ENCODE measurements at places on chromosomes 5 and 9.

- DNase-seq: no peak
These were observed 69.8 kb downstream of the COL15A1 start for GRCh38 chr9:99013550-99013949.

DNA sequence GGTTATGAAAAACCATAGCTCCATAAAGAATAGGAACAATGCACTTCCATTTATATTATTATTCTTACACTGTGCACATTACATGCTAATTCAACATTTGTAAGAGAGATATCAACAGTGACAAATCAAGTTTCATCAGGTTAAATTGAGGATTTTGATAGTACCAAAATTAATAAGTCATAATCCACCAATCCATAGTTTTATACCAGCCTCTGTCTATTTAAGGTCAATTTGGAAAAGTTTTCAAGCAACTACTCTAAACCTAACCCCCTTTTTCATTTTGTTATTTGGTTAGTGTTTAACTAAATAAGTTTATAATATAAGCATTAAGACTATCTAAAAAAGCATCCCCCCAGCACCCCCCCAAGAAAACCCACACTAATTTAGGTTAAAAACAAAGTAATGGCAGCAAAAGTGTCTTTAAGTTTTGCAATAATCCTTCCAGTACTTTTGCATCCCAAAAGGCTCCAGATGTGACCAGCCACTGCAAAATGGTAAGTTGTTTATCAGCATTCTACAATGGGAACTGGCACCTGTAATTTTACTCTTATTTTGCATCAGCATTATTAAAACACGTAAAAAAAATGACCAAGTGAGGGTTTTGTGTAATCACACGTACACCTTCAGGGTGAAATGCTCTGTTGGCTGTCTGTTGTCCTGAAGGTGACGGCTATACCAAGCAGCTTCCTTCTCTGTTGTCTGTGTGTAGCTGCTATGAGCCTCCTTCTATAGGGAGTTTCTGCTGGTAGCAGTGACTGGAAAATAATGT lies 36.8 kb upstream of the SSBP2 start:
- DNase-seq: no peak

DNA sequence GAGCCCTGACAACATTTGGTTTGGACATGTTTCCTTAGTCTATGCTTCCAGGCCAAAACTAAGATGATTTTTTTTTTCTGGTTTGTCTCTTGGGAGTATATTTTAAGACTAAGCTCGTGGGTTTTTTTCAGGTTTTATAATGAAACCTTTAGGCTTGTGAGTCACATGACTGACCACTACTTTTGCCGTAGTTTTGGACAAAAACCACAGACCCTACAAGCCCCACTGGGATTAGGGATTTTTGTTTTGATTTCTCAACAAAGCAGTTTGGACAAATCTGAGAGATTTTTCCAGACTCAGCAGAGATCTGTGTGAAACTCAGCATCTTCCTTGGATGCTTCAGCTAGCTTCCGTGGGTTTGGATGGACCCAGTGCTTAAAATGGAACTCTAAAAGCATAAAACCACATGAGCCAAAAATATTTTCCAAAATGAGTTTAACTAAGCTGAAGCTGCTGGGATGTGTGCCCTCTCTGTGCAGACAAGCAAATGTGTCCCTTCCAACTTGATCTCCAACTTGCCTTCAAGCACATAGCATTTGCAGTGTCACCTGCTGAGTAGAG lies 70.3 kb upstream of the SMIM15 start:
- DNase-seq: no peak

- DNase-seq: peak; percentile 57
These were observed 51.5 kb downstream of the CEP120 start for GRCh38 chr5:123371575-123372179.

GRCh38 chr5:135445306-135445985 lies 1.7 kb downstream of the DCANP1 start:
- DNase-seq: no peak

GRCh38 chr5:59246882-59247281 lies 646.6 kb downstream of the PDE4D start:
- no peak for DNase-seq

GRCh38 chr9:134299883-134300282 lies 26.4 kb upstream of the RXRA start:
- peak; percentile 26 for DNase-seq

- DNase-seq: no peak
These were observed 87.4 kb upstream of the HSPA9 start for GRCh38 chr5:138662599-138662998.

GRCh38 chr5:17276445-17276844 lies 59.0 kb downstream of the BASP1 start:
- no peak for DNase-seq

DNA sequence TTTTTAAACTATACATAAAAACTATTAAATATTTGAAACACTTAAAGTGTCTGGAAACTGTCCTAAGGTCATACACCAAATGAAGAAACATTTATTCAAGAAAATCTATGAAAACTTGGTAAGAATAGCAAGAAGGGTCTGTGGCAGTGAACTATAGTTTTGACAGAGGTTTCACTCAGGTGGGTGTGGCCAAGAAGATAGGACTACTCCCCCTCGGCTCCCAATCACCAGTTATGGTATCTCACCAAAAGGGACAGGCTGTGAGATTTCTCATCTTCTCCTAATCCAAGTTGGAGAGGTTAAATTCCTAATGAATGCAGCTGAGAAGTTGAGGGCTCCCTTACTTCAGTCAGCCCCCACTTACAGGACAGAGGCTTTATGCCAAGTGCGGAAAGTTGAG lies 2.9 kb downstream of the ARSK start:
- DNase-seq: no peak

DNA sequence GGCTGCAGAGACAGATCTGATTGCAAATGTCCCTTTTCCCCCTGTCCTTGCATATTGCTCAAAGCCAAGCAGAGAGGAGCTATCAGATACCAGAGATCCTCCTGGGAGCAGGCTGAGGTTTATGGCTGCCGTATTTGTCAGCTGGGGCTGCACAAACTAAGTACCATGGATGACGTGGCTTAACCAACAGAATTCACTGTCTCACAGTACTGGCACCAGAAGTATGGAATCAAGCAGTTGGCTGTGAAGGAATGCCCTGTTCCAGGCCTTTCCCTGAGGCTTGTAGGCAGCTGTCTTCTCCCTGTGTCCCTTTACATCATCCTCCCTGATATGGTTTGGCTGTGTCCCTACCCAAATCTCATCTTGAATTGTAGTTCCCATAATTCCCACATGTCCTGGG lies 2.6 kb downstream of the CFAP90 start:
- no peak for DNase-seq

All from left ventricle myocardium superior (tissue), 1 donor.